ENCODE measurements at places on chromosomes 4 and X. TPM values are rescaled to one million over a fixed set of nuclear protein-coding genes. Genes with fewer than 3 reads are reported as not detected.

The CNKSR2 gene
- total RNA-seq: 7.2 TPM

The IL21 gene
- total RNA-seq: not detected

The RAP1GDS1 gene
- total RNA-seq: 39.1 TPM

The MFAP3L gene
- 9.6 TPM for total RNA-seq

The PAGE5 gene
- total RNA-seq: not detected

The ARR3 gene
- total RNA-seq: not detected

The FGB gene
- total RNA-seq: 1.2 TPM

The DUSP21 gene
- not detected for total RNA-seq

The TMPRSS11F gene
- total RNA-seq: not detected

The NAA11 gene
- not detected for total RNA-seq

The PNMA3 gene
- total RNA-seq: 0.32 TPM

DNA sequence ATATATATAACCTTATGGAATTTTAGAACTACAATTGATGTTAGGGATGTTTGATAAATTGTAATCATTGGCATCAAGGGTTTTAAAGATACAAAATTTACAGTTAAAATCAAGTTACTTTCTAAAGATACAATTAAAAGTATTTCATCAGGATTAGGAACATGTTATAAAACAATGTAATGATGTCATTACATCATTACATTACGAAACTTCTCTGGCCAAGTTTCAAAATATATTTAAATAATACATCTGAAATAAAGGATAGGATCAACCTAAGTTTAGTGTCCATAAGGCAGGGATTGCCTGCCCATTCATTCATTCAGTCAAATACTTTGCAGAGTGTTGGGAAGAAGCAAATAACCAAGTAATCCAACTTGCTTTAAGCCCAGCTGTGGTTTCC, 75.1 kb downstream of the TENM3 start:
- H3K36me3 ChIP-seq: no peaks in the 10 kb centered on the region
- no peaks in the 10 kb centered on the region for H3K4me1 ChIP-seq
- no peak for DNase-seq
- no peaks in the 10 kb centered on the region for H3K27me3 ChIP-seq
- no peak overlapping the region for H3K27ac ChIP-seq
- no peak overlapping the region for H3K4me3 ChIP-seq

- H3K36me3 ChIP-seq: no peaks in the 10 kb centered on the region
- no peaks in the 10 kb centered on the region for H3K4me1 ChIP-seq
- no peak overlapping the region for H3K27ac ChIP-seq
- no peak overlapping the region for H3K4me3 ChIP-seq
- no peak for DNase-seq
Observed at GRCh38 chr4:79687006-79687405, 279.0 kb upstream of the GK2 start.

DNA sequence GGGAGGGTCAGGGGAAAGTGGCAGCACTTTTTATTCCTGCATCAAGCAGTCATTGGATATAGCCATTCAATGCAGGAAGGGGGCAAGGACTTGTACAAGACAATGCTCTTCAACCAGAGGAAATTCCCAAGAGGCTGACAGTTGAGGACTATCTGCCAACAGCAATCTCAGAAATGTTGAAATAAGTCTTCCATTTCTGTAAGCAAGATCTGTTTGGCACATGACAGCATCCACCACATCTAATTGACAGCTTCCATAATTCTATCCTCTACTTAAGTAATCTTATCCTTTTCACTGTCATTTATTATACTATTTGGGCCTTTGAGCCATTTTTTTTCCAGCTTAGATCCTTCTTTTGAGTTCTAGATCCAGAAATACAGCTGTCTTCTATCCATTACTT, 110.7 kb downstream of the CFAP299 start:
- H3K4me3 ChIP-seq: no peak overlapping the region
- H3K4me1 ChIP-seq: no peaks in the 10 kb centered on the region
- no peaks in the 10 kb centered on the region for H3K36me3 ChIP-seq

GRCh38 chrX:88397551-88397950, 349.5 kb upstream of the CPXCR1 start:
- no peak overlapping the region for H3K4me3 ChIP-seq
- H3K27me3 ChIP-seq: no peaks in the 10 kb centered on the region
- H3K4me1 ChIP-seq: no peaks in the 10 kb centered on the region
- no peak for DNase-seq

GRCh38 chr4:2395038-2395437, 23.4 kb downstream of the ZFYVE28 start:
- H3K27ac ChIP-seq: no peak overlapping the region
- no peak overlapping the region for H3K4me3 ChIP-seq
- DNase-seq: no peak
- H3K27me3 ChIP-seq: no peaks in the 10 kb centered on the region

DNA sequence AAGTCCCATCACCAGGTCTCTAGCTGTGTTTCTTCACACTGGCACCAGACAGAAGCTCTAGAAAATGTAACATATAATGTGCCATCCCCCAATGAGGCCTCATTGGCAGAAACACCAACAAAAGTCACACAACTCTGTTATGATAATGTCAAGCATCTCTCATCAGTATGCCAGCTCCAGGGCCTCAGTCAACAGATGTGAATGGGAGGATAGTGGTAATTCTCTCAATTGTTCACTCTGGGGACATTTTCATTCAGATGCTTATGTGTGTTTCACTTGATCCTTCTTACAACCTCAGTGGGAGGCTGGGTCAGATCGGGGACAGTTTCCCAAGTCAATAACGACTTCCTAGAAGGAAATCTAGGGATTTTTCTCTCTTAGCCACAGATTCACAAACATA, 57.5 kb upstream of the SCOC start:
- no peaks in the 10 kb centered on the region for H3K27me3 ChIP-seq
- H3K36me3 ChIP-seq: no peaks in the 10 kb centered on the region
- no peak overlapping the region for H3K4me3 ChIP-seq
- no peak overlapping the region for H3K27ac ChIP-seq

DNA sequence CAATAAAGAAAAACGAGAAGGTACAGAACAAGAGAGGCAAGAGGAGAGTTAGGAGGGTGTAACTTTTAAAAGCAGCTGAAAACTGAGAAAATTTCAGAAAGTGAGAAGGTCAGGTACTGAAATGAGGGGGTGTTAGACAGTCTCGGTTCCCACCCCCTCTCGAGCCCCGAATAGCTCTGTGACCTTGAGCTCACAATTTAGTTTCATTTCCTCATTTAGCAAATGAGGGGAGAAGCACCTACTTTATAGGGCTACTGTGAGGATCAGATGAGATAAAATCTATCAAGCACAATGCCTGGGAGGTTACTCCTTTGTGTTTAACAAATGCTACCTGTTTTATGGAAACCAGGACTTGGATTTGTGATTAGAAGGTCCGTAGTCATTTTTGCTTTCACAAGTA, 4.9 kb downstream of the UGT8 start:
- H3K4me3 ChIP-seq: no peak overlapping the region
- no peak for DNase-seq
- peaks cover 13% of the 10 kb centered on the region for H3K27me3 ChIP-seq
- H3K27ac ChIP-seq: no peak overlapping the region

GRCh38 chrX:100674705-100675104, 30.7 kb downstream of the SRPX2 start:
- H3K36me3 ChIP-seq: no peaks in the 10 kb centered on the region
- no peak overlapping the region for H3K27ac ChIP-seq

DNA sequence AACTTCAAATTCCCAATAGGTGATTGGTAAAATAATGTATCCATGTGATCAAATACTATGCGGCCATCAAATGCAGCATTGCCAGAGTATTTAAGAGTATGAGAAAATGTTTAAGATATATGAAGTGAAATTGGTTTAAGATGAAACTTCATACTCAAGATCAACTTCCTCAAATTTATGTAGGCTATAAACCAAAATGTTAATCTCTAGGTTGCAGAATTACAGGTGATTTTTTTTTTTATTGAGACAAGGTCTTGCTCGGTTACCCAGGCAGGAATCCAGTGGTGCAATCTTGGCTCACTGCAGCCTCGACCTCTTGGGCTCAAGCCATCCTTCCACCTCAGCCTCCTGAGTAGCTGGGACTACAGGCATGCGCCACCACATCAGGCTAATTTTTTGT, 25.3 kb downstream of the ACSL4 start:
- no peak overlapping the region for H3K4me3 ChIP-seq
- H3K4me1 ChIP-seq: peaks cover 21% of the 10 kb centered on the region
- no peaks in the 10 kb centered on the region for H3K27me3 ChIP-seq
- DNase-seq: no peak

- no peak overlapping the region for H3K4me3 ChIP-seq
- no peak for DNase-seq
- no peak overlapping the region for H3K27ac ChIP-seq
Observed at GRCh38 chrX:153750127-153750774, 13.8 kb upstream of the PLXNB3 start.

DNA sequence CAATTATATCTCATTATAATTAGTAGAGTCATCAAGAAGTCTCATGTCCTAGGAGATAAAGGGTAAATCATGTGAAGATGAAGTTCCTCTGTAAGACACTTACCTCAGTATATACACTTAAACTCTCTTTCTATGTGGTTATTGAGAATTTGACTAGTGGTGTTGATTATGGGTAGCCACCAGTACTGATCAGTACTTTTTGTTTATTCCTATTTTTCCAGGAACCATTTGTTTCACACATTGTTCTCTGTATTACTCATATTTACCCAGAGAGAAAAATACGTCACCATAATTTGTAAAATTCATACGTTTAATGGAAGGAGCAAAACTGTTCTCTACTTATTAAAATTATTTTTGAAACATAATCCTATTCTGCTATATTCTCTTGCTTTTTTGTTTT, 55.8 kb upstream of the PRDM8 start:
- H3K27ac ChIP-seq: no peak overlapping the region
- no peaks in the 10 kb centered on the region for H3K36me3 ChIP-seq
- H3K4me1 ChIP-seq: peaks cover 6% of the 10 kb centered on the region
- no peaks in the 10 kb centered on the region for H3K27me3 ChIP-seq
- DNase-seq: no peak

DNA sequence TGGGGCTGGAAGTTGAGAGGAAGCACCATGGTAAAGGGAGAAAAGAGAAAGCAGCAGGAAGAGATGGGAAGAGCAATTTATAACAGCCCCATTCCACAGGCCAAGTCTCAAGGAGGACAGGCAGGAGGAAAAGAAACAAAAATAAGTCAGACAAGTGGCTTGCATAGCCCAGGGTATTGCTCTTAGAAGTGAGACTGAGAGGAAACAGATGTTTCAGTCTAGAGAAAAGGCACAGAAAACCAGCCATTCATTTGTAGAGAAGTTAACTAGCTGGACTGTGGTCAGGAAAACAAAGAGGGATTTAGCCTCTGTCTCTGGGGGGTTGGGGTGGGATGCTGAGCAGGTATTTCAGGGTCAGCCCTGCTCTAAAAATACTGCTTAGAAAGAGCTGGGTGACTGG, 175.0 kb upstream of the ARHGEF9 start:
- DNase-seq: no peak

DNA sequence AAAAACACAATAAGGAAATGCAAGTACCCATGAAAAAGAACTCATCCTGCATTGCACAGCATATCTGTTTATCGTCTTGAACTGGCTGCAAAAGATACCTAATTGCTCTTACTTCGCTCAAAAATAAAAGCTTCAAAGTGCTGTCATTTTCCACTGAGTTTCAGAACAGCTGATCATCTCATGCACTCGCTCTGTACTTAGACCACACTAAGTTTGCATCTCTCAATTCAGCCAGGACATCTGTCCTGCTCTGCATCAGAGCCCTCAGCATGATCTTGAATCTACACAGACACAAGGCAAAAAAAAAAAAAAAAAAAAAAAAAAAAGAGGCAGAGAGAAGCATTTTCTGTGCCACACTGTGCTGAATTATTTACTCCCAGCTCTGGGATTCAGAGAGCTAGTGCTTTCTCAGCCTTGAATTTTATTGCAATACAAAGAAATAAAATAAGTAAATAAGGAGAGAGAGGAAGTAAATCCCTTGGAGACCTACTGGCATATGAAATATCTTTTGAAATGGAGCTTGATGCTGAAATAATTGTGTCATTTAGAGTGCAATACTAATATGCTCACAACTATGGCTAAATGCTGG, 81.3 kb downstream of the PPP1R2C start:
- no peaks in the 10 kb centered on the region for H3K36me3 ChIP-seq
- no peak for DNase-seq
- no peaks in the 10 kb centered on the region for H3K27me3 ChIP-seq
- H3K4me3 ChIP-seq: no peak overlapping the region

GRCh38 chr4:38691251-38692008, 27.4 kb downstream of the KLF3 start:
- peaks cover 28% of the 10 kb centered on the region for H3K4me1 ChIP-seq
- no peak for DNase-seq
- H3K27me3 ChIP-seq: no peaks in the 10 kb centered on the region
- no peak overlapping the region for H3K4me3 ChIP-seq
- H3K36me3 ChIP-seq: peaks cover 77% of the 10 kb centered on the region

DNA sequence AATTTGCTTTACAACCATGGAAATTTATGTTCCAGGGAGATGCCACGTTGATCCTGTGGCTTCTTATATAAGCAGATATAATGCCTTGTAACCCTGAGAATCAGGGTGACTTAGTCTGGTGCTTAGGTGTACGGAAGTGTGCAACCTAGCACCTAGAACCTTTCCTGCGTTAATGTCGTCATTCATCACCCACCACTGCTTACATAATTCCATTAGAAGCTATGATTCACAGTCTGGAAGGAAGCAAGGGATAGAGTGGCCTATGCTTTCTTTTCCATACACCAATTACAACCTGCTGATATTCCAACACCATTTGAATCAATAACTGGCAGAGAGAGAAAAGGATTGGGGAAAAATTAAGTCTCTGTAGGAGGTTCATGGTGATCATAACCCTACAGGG, 17.3 kb upstream of the CXCL8 start:
- H3K36me3 ChIP-seq: no peaks in the 10 kb centered on the region
- H3K4me1 ChIP-seq: peaks cover 10% of the 10 kb centered on the region

- DNase-seq: no peak
- H3K4me1 ChIP-seq: no peaks in the 10 kb centered on the region
- no peak overlapping the region for H3K4me3 ChIP-seq
- no peaks in the 10 kb centered on the region for H3K36me3 ChIP-seq
- H3K27me3 ChIP-seq: no peaks in the 10 kb centered on the region
Observed at GRCh38 chr4:48315728-48316630, 25.4 kb upstream of the SLAIN2 start.

- DNase-seq: no peak
- no peak overlapping the region for H3K4me3 ChIP-seq
- no peaks in the 10 kb centered on the region for H3K4me1 ChIP-seq
- H3K27me3 ChIP-seq: no peaks in the 10 kb centered on the region
- H3K36me3 ChIP-seq: no peaks in the 10 kb centered on the region
Observed at GRCh38 chrX:2523911-2524310, 23.1 kb upstream of the DHRSX start.

GRCh38 chr4:125049711-125050110, 265.0 kb upstream of the FAT4 start:
- H3K4me3 ChIP-seq: no peak overlapping the region
- H3K27me3 ChIP-seq: no peaks in the 10 kb centered on the region
- no peaks in the 10 kb centered on the region for H3K36me3 ChIP-seq
- no peak overlapping the region for H3K27ac ChIP-seq
- peaks cover 4% of the 10 kb centered on the region for H3K4me1 ChIP-seq

DNA sequence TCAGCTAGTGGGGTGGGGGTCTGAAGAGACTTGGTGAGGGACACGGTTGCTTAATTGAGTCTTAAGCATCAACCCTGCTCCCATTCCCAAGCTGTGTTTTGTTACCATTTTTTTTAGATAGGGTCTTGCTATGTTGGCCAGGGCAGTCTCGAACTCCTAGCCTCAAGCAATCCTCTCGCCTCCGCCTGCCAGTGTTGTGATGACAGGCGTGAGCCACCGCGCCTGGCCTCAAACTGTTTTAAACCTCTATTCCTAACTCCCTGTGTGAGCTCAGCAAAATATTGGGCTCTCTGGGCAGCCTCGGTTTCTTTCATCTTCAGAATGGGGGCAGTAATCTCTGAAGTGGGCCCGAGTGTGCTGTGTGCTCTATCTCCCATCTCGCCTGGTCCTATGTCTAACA, 26.3 kb upstream of the BCORL1 start:
- no peak for DNase-seq
- no peaks in the 10 kb centered on the region for H3K27me3 ChIP-seq
- H3K4me3 ChIP-seq: no peak overlapping the region
- H3K36me3 ChIP-seq: no peaks in the 10 kb centered on the region
